ENCODE measurements at places on chromosomes 4 and X. TPM values are rescaled to one million over a fixed set of nuclear protein-coding genes. Genes with fewer than 3 reads are reported as not detected.

CT45A1 gene
- not detected for total RNA-seq

ETDC gene
- total RNA-seq = not detected

ADH7 gene
- total RNA-seq = not detected

DNA sequence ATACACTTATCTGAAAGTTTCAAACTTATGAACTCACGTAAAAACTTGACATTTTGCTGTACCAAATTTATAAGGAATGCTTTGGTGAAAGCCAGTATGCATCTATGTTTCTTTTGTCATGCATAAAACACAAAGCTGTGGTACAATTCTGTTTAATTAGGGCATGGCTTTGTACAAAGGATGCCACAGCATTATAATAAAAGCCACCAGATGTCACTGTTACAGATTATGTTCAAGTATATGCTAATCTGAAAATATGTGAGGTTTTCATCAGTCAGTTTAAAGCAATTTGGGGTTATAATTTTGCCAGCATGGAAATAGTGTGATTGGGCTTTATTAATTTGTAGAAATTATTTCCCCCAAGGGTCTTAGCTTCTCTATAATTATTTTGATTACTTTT is 69.0 kb downstream of the ATOH1 start:
- DNase-seq = no peak

DNA sequence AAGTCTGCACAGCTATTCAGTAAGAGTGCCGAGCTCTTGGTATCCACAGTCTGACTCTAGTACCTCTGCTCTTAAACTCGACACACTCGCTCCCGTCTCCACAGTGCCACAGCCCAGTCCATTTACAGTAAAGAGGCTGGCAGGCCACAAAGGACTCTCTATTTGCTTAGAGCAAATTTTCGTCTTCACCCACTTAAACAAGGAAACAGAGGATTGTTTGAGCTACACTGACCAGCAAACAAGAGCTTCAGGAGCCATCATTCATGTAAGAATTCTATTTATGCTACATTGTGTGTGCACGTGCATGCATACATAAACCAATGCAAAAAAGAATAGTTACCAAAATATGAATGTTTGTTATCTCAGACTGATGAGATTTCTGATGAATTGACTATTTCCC is 290.2 kb downstream of the USP46 start:
- no peak for DNase-seq

DNA sequence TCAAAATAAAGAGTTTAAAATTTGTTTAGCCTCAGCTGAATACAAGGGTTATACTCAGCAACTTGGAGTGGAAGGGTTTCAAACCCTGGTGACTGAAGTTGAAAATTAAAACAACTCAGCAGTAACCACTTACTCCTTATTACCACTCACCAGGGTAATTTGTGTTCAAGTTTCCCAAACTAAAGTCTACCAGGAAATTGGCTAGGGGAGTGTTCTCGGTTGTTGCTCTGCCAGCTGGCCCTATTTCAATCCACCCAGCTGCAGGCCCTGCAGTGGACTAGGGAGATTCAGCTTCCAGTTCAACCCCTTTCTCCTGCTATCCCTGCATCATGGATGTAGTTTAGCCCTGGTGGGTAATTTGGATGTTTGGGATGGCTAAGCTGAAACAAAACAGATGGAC is 37.8 kb upstream of the EXOC1L start:
- no peak for DNase-seq

- no peak for DNase-seq
Observed at GRCh38 chr4:139826426-139826825, 160.8 kb downstream of the MGST2 start.
